ENCODE measurements at places on chromosomes 3 and 15. TPM values are rescaled to one million over a fixed set of nuclear protein-coding genes. Genes with fewer than 3 reads are reported as not detected.

SH2D7 gene
- not detected for total RNA-seq

EIF4E3 gene
- 2.4 TPM for total RNA-seq

GOLGA8M gene
- total RNA-seq, result 0.35 TPM

RARB gene
- total RNA-seq, result 28.9 TPM

HIGD1A gene
- total RNA-seq, result 139 TPM

GAP43 gene
- total RNA-seq, result not detected

NR2E3 gene
- total RNA-seq, result not detected

MESP2 gene
- 0.14 TPM for total RNA-seq

ADGRG7 gene
- total RNA-seq, result not detected

LCTL gene
- not detected for total RNA-seq

FES gene
- total RNA-seq, result 60.5 TPM

Measured in pulmonary artery endothelial cell (primary cell).